ENCODE measurements at places on chromosomes 3 and 15.

GRCh38 chr15:63452552-63453136 lies 51.7 kb upstream of the USP3 start:
- peak; percentile 34 for DNase-seq

- DNase-seq: no peak
These were observed 5.3 kb upstream of the SMAD6 start for GRCh38 chr15:66696770-66697169.

DNA sequence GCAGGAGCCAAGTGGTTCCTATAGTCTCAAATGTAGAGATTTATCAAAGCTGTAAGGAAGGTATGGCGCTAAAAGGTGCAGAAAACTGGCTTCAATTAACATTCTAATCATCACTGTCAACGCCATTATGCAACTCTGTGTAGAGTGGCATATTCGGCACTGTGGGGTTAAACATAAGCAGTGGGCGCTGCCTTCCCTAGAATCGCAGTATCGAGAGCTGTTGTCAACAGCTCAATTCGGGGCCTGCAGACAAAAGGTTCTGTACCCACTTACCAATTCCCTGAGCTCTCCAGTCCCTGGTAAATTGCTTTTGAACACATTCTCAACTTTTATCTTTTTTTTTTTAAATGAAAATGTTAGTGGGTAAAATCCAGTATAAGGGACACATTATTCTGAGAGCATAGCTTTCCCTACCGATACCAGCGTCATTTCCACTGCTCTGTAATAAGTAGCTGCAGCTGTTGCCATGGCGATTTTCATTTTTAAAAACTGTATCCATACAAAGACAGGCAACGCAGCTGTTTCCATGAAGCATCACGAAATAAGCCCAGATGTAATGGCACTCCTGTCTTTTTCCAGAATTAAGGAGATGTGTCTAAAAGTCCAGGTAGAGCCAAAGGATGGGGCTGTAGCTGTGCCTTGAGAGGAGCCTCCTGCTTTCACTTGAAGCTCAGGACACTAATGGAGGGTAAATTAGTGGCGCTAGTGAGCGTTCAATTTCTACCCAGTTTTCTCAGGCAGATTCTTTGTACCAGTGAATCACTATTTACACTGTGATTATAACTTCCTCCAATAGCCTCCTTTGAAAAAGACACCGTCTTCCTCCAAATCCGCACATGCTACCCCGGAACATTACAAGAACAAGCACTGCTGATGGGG lies 250.3 kb downstream of the SLC9A9 start:
- DNase-seq: peak; percentile 36

- DNase-seq: no peak
These were observed 135.0 kb upstream of the PRR20G start for GRCh38 chr3:127422663-127423375.

DNA sequence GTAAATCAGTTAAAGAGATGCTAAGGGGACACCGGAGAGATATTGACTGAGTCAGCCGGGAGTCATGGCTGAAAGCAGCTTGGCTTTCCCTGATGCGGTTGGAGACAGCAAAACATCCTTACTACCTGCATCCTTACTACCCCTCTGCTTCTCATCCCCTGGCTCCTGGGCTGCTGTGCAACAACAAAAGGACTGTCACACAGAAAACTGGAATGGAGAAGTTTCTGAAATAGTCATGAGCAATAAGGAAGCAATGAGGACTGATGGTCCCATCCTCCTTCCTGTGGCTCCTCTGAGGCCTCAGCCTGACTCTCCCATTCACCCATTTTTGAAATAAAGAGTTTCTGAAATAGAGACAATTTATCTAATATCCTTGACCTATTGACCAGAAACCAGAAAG lies 1.1 kb downstream of the HCLS1 start:
- peak; percentile 10 for DNase-seq

DNA sequence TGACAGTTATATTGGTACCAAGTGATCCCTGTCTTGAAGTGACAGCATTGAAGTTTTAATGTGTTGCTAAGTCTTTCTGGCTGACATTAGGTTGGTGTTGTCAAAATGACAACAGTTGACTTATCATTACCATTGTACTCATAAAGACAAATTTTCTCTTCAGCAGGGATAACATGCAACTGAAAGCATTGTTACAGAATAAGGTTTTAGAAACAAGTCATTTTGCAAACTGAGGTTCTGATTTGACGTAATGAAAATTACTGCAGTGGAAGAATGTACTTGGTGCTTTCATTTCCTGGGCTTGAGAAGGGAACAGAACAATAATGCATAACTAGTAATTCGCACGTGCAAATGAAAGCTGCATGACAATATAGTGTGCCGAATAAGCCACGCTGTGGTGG lies 75.1 kb downstream of the MOBP start:
- no peak for DNase-seq

DNA sequence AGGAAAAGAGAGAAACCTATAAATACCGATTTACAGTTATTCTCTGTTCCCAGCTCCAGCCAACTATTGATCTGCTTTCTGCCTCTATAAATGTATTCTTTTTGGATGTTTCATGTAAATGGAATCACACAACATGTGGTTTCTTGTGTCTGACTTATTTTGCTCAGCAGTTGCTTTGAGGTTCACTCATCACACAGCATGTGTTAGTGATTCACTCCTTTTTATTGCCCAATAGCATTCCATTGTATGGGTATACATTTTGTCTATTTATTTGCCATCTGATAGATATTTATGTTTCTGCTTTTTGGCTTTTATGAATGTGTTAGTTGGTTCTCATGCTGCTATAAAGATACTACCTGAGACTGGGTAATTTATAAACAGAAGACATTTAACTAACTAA lies 23.6 kb downstream of the CCR1 start:
- DNase-seq: peak; percentile 70

GRCh38 chr3:6928064-6928463 lies 67.1 kb downstream of the GRM7 start:
- peak; percentile 74 for DNase-seq

DNA sequence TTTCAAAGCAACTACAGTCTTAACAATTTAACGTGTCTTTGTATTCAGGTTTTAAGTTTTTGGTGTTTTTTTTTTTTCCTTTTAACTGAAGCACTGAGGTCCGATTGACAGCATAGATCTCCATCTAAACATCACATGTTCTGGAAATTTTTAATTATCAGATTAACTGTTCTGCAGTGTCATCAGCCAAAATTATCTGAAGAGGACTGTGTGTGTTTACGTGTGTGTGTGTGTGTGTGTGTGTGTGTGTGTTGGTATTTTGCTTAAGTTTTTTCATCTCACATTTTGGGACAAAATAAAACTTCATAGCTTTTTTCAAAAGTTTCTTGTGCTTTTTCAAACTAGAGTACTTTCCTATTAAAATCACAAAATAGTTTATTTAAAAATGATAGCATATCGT lies 1.8 kb downstream of the PIK3CA start:
- no peak for DNase-seq

DNA sequence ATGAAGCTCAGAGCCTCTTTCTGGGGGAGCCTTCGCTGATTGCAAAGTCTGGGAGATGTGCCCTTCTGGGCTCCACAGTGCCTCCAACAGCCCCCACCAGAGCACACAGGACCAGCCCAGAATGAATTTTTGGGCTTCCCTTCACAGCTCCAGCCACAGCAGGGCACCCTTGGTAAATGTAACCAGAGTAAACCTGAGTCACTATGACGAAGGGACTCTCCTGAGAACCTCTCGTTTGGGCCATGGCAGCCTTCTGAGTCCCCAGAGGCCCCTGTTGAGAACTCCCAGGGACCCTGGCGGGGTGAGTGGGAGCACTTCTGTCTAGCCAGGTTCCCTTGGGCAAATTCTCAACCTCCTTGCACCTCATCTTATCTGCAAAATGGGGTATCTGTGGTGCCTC lies 20.8 kb downstream of the FAM3D start:
- DNase-seq: no peak

DNA sequence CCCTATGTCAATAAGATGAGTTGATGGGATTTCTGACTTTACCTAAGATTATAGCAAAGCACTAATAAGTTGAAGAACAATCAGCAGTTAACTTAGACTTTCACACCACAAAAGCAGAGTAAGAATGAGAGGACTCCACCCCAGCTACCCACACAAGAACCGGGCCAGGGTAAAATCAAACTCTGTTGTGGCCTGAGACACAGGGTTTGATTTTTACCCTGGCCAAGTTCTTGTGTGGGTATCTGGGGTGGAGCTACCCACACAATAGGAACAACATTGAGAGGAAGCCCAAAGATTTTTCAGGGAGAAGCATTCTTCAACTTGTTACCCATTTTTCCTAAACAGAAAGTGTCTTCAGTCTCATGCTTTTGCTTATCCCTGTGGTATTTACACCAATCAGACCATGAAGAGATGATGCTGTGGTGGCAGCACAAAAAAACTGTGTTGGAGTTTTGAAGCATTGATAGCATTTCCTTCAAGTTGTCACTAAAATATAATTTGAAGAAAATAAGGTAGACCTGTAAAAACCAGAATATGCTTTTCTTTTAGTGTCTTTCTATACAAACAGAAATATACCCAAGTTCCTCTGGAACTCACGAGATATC lies 25.6 kb downstream of the CPOX start:
- no peak for DNase-seq

DNA sequence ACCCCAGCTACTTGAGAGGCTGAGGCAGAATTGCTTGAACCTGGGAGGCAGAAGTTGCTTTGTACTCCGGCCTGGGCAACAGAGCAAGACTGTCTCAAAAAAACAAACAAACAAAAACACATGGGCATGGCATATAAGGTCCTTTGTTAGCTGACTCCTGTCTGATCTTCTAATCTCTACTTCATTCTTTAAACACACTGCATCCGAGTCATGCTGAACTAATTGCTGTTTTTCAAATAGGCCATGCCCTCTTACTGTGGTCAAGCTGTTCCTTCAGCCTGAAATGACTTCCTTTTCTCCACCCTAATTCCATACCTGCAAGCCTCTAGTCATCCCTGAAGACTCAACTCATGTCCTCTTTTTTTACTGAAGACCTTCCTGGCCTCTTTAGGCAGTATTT lies 22.3 kb upstream of the SLMAP start:
- no peak for DNase-seq

- no peak for DNase-seq
These were observed 2.7 kb upstream of the SERF2 start for GRCh38 chr15:43789409-43789808.

DNA sequence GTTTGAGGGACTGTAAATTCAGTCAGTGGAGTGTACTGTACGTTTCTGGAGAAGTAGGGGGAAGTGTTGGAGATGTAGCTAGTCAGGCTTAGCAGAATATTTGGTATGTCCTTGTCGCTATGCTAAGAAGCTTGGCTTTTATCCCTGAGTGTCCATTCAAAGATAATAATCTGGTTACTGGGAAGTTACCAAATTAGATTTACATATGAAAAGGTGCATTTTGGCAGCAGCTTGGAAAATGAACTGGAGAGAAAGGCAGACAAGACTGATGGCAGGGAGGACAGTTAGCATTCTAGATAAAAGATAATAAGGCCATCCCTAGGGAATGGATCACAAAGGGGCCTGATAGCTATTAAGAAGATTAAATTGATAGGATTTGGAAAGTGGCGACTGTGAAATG lies 58.7 kb downstream of the P2RY1 start:
- no peak for DNase-seq

DNA sequence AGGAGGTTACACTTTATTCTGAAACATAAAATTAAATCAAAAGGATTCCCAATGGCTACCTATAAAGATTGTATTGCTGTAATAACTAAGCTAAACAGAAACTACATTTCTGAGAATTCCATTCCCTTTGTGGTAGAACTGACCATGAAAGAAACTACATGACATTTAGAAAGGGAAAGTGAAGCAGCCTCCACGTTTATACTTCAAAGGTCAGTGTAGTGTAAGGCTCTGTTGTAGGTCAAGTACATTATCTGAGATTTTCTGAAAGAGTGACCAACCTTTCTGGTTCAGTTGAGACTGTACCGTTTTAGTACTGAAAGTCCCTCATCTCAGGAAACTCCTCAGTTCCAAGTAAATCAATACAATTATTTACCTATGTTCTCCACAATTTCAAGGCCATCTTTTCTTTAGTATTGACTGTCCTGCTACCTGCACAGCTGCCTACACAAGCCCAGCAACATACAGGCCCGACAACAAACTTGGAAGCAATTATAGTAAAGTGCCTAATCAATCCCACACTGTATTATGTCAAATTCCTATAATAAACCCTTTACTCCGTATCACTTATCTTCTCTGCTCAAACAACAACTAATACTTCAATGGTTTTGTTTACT lies 343.0 kb downstream of the PLOD2 start:
- DNase-seq: no peak

- DNase-seq: no peak
These were observed 37.1 kb downstream of the PHC3 start for GRCh38 chr3:170144437-170144843.

DNA sequence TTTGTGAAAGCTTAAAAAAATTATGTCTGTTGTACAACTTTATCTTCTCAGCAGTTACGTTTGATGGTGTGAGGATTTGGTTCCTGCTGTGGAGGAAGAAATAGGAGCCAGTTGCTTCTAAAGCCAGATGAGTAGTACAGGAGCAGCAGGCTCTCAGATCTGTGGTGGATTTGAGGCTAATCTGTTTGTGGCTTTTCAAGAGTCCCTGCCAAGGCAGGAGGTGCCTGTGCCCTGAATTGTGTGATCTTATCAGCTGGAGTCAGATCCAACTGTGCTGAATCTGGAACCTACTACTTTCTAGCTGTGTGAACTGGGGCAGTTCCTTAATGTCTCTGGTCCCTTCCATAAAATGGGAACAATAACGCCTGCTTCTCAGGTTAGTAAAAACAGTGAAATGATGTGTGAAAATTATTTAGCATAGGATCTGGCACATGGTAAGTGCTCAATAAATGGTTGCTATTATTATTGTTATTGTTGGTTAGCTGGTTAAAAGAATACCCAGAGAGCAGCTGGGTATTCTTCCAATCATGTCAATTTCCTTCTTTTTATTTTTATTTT lies 7.7 kb downstream of the CLDN11 start:
- no peak for DNase-seq

- DNase-seq: peak; percentile 13
These were observed 39.6 kb downstream of the LEKR1 start for GRCh38 chr3:156865732-156866131.

- no peak for DNase-seq
These were observed 84.7 kb downstream of the AGBL1 start for GRCh38 chr15:86164232-86164898.

DNA sequence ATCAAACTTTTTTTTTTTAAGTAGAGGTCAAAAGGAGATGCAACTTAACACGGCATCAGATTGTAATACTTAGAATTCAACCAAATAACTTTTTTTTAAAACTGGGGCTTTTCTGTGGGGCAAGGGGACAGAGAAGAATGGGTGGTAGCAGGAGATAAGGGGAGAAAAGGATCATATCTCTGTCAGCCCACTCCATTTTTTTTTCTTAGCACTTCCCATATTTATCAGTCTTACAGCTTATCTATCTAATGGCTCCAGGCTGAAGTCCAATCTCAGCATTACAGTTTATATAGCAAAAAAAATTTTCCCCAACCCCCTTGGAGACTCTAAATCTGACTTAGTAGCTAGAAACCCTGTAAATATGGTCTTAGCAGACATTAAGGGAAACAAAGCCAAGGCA lies 69.3 kb downstream of the PIK3R4 start:
- no peak for DNase-seq

DNA sequence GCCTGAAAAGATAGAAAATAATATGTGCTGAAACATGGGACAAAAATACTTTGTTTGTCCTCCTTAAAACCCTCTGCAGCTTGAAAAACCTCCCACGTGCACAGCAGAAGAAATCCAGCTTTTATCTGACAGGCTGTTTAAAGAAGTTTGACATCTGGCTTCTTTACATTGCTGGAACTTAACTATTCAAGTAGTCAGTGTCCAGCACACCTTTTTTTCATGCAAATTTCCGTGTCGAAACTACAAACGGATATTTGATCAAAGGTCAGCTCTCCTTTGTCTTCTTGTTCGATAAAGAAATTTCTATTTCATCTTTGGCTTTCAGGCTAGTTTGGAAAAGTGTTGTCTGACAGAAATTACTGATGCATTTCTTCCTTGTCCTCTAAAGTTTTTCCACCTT lies 66.8 kb upstream of the KBTBD8 start:
- no peak for DNase-seq

Measured in HT1080 (cell line).